Right atrium auricular region (tissue), 2 donors: ENCODE measurements at places on chromosomes 2 and 18. TPM values are rescaled to one million over a fixed set of nuclear protein-coding genes. Genes with fewer than 3 reads are reported as not detected.

DNA sequence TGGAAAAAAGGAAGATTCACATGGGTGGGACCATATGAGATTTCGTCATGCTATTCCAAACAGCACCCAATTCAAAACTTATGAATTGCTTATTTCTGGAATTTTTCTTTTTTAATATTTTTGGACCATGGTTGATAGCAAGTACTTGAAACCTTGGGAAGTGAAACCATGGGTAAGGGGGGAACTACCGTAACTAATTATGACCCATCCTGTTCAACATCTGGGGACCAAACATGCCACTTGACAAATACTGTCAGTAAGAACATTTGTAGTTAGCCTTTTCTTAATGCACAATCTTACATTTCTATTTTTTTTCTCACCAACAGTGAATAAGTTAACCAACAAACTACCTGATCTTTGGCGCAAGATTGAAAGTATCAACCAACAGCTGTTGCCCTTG lies 105.7 kb upstream of the TTC39C start:
- DNase-seq: no peak

- DNase-seq: no peak
These were observed 254.2 kb upstream of the SALL3 start for GRCh38 chr18:78725426-78725825.

DNA sequence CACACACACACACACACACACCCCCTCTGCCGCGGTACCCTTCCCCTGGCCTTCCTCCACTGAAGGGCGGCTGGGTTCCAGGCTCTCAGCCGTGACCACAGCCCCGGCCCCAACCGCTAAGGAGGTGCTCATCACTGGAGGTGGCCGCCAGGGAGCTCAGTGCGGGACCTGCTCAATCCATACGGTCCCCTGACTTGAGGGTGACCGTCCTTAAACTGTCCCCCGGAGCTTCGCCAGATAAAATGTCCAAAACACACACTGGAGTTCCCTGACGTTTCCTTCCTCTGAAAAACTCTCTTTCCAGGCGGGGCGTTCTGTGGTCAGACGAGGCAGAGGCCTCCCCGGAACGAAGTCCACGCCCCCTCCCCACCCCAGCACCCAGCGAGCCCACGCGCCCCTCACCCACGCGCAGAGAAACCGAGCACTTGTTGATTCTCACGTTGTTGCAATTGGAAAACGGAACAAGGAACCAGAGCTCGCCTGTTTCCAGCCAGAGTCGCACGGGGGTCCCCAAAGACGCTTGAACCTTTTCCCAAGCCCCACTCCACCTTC lies 1.4 kb downstream of the MBP start:
- DNase-seq: no peak

Gene LRP1B
- 0.47 TPM for total RNA-seq

DNA sequence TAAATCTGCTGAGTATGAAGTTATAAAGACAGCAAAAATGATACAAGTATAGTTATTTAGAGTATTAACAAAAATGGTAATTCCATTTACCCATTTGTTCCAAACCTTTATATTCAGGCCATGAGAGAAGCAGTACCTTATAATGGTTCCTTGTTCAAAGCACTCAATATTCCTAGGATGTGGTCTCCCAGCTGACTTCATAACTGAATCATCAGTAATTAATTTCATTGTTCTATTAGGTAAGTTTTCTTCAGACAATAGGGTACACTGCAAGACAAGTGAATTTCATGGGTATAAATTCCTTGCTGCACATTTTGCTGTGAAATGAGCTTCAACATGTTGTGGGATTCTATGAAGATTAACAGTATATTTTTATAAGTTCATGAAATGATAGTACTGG lies 550.8 kb upstream of the ZEB2 start:
- DNase-seq: no peak

Gene SCG2
- total RNA-seq: 0.12 TPM

Gene DPYSL5
- total RNA-seq: not detected

Gene NLRC4
- total RNA-seq: 0.15 TPM

Gene PLA2R1
- 2.8 TPM for total RNA-seq

Gene TDRD15
- total RNA-seq: not detected
